GM10248 (cell line): ENCODE measurements at places on chromosomes 2 and 18.
A peak's percentile ranks its signal among the peaks of the same experiment; 100 is the strongest.

- no peak for DNase-seq
Measured at GRCh38 chr2:183069174-183069573, 9.4 kb upstream of the DUSP19 start.

GRCh38 chr2:147843391-147843863, 1.4 kb upstream of the ACVR2A start:
- DNase-seq = no peak

- no peak for DNase-seq
Measured at GRCh38 chr18:33557706-33558105, 20.3 kb upstream of the ASXL3 start.

- DNase-seq = no peak
Measured at GRCh38 chr18:3107740-3108151, 94.8 kb upstream of the LPIN2 start.

DNA sequence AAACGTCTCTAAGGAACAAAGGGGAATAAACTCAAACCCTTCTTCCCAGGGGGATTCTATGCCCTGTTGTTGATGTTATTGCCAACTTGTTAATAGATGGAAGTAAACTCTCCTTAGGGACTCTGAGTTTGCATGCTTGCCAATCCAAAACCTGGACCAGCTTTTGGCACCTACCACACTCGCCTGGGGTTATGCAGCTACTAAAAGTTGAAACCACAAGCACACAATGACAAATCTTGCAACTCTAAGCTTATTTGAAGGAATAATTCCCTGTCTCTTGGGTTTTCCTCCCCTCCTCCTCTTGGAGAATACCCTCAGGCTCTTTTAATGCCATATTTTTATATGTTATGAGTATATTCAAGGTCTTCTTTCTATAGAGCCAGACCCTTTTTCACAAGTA, 484.1 kb downstream of the FBXO15 start:
- DNase-seq = no peak

GRCh38 chr18:63758615-63759240, 16.5 kb upstream of the SERPINB7 start:
- no peak for DNase-seq

DNA sequence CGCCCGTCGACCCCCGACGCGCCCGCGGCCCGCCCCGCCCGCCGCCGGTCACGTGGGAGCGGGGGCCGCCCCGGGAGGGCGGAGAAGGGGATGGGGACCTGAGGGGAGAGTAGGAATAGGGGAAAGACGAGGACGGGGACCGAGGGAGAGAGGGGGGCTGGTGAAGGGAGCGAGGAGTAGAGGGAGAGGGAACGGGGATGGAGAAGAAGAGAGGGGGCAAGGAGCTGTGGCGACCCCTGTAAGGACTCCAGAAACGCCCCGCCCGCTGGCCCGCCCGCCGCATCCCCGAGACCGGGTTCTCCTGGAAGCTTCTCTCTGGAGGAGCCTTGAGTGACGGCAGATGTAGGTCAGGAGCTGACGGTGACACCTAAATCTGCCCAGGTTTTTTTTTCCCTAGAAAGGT, 615 bp downstream of the ADNP2 start:
- DNase-seq = peak; percentile 71

DNA sequence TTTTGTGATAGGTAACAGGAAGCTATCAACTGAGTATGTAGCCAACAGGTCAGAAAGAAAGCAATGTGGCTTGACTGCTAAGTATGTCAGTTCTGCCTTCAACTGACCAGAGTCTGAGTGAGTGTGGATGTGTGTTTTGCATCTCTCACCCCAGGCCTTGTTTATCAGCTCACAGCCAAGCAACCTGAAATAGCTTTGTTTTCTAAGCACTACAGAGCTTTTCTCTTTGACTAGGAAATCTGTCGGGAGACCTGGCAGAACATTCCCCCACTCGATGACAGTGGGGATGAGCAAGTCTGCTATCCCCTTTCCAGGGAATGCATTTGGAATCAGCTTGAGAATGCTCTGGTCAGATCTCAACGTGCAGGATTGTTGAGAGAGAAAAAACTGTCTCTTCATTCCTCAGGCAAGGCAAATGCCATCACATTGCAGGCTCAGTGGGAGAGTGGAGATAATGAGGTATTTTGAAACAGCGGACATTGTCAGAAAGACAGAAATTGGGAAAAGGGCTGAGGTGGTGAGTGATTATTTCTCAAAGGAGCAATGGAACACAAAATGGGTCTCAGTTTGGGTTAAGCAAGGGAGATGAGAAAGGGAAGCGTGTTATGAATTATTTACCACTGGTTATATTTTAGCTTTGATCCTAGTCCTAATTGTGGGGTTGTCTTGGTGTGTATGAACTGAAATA, 233.8 kb upstream of the PIK3C3 start:
- no peak for DNase-seq

DNA sequence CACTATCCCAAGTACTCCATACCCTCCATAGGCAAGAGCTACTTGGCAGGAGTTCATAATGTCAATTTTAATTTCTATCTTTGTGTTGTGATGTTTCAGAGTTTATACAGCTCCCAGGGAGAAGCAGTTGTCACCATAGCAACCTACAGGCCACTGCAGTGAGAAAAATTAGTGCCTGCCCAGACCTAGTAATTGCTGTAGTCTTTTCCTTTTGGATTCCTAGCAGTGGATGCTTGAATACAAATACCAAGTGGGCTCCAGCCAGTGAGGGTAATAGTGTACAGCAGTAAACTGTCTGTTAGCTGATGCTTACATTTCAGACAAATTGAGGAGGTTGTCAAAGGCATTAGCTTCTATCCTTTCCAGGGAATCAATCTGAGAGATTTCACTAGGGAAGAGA, 26.7 kb downstream of the LHCGR start:
- DNase-seq = no peak

DNA sequence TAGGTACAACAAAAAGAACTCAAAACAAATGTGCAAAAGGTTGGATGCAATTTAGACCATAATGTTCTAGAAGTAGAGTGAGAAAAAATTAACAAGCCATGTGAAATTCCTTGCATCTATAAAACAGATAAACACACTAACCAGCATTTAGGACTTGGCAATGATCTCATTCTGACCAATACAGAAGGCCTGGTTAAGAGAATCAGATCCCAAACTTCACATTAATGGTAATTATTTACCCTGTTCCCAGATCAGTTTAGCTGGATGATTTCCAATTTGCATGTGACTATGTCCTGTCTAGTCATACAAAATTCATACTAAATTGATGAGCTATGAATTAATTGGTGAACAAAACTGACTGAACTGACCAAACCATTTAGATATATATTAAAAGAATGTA, 98.4 kb upstream of the FIGN start:
- DNase-seq = no peak

DNA sequence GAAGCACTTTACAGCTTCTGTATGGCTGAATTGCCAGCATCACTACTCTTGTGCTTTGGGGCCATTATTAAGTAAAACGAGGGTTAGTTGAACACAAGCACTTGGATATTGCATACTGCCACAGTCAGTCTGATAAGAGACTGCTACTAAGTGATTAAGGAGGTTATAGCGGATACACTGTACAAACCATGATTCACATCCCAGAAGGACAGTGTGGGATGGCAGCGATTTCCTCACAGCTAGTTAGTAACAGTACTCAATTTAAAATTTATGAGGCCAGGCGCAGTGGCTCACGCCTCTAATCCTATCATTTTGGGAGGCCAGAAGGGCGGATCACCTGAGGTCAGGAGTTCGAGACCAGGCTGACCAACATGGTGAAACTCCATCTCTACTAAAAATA, 2.6 kb upstream of the BMPR2 start:
- no peak for DNase-seq

GRCh38 chr2:128654408-128654807, 335.7 kb upstream of the HS6ST1 start:
- DNase-seq = no peak

- DNase-seq = no peak
Measured at GRCh38 chr2:26526589-26526988, 48.7 kb upstream of the OTOF start.

GRCh38 chr2:204329532-204329931, 215.7 kb upstream of the PARD3B start:
- DNase-seq = no peak

DNA sequence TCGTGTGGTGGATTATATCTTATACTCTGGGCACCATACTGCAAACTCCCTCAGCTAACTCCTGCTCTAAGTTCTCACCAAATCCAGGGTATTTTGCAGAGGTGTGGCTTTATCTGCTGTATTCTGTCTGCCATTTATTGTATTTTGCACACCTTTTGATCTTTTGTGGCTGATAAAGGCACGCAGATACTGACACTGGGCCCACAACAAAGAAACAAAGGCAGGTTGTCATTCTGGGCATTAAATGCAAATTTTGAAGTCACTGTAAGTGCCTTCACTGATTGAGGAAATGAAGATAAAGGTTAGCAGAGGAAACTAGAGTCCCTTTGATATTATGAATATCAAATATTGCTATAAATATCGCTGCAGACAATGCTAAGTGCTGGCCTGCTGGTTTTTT, 265.8 kb upstream of the MEIS1 start:
- no peak for DNase-seq

GRCh38 chr2:54767921-54768320, 44.5 kb downstream of the EML6 start:
- peak; percentile 25 for DNase-seq

GRCh38 chr2:64751286-64752260, 97.9 kb upstream of the SERTAD2 start:
- no peak for DNase-seq

- no peak for DNase-seq
Measured at GRCh38 chr18:21834299-21834660, 93.7 kb downstream of the MIB1 start.

DNA sequence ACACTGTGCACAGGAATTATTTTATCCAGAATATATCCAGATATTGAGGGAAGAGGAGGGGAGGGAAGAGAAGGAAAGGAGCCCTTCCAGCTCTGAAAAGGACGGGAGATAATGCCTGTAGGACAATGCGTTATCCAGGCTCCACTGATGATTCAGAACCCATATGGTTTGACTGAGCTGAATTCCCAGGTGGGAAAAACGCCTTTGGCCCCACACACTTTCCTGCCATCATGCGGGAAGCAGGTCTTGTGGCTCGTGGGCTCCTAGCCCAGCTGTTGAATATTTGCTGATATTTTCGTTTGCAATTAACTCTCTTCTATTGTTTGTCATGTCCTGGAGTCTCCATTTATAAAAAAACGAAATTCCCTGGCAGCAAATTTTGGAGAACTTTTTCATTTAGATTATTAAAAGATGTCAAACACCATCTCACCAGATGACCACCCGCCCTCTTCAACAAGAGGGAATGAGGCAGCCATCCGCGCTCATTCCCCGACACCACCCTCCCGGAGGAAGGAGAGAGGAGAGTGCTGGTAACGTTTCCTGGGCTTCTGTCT, 8.9 kb downstream of the COL6A3 start:
- DNase-seq = no peak

DNA sequence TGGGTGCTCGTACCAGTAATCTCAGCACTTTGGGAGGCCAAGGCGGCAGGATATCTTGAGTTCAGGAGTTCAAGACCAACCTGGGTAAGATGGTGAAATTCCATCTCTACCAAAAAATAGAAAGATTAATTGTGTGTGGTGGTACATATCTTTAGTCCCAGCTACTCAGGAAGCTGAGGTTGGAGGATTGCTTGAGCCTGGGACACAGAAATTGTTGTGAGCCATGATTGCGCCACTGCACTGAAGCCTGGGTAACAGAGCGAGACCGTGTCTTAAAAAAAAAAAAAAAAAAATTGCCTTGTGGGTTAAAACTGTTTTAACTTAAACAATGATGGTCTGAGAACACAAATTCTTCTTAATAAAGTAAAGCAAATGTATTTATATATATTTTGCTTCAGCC, 49.6 kb downstream of the ATP9B start:
- no peak for DNase-seq

DNA sequence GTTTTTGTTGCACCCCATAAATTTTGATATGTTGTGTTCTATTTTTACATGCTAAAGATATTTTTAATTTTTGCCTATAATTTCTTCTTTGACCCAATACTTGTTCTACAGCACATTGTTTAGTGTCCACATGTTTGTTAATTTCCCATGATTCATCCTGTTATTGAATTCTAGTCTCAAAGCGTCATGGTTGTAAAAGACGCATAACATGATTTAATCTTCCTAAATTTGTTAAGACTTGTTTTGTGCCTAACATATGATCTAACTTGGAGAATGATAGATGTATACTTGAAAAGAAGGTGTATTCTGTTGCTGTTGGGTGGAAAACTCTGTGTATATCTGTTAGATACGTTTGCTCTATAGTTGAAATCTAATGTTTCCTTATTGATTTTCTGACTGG, 27.1 kb upstream of the SULT1C3 start:
- DNase-seq = no peak

DNA sequence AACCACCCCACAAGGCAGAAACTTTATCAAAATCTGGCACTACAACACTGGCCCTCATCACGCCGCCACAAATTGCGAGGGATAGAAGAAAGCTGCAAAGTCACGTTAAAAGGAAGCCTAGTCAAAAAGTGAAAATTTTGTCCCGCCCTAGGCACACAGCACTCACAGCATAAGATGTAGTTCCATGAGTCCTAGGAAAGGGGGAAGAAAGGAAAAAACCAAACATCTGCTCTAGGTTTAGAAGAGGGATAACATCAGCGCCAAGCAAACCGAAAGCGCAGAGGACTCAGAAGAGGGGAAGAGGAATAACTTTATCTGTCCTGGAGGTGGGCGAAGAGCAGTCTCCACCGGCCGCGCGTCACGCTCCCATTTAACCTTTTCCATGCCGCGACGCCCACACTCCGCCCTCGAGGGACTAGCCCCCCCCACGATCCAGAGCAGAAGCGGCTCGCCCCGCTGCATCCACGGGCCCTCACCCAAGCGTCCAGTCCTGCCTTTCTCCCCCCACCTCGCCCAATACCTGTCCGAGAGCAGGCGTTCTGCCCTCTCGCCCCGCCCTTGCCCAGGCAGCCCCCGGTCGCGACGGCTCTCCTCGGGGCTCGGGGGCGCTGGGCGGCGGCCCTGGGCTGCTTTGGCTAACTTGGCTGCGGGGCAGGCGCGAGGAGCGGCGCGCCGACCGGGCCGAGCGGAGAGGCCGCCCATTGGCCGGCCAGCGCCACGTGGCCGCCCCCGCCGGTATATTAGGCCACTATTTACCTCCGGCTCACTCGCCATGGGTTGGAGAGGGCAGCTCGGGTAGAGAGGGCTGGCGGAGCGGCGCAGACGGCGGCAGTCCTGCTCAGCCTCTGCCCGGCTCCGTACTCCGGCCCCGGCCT, at the start of gene HOXD1:
Gene HOXD1 (plus strand): TSS at position 770 of the 875 bp plus-strand sequence. CDS start 134 bp downstream, outside the sequence.
- peak; percentile 49 for DNase-seq

- peak; percentile 66 for DNase-seq
Measured at GRCh38 chr2:112690853-112691401, 29.9 kb upstream of the NT5DC4 start.

DNA sequence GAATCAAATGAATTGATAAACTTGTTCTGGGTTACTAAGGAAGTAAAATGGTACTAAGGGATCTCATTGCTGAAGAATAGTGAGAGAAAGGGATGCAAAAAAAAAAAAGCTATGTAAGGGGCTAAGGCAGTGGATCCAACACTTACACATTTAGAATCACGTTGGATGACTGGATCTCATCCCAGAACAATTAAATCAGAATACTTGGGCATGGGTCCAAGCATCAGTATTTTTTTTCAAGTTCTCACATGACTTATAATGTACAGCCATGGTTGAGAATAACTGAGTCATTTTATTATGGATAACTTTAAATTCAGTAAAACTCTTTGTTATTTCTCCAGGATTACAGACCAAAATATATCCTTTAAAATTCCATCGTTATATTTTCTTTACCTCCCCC, 8.5 kb downstream of the DSC1 start:
- no peak for DNase-seq
